Left lobe of liver (tissue), 2 donors: ENCODE measurements at places on chromosomes 12 and 14.

- no peak for DNase-seq
Observed at GRCh38 chr12:133105620-133106019, 24.5 kb downstream of the ZNF891 start.

DNA sequence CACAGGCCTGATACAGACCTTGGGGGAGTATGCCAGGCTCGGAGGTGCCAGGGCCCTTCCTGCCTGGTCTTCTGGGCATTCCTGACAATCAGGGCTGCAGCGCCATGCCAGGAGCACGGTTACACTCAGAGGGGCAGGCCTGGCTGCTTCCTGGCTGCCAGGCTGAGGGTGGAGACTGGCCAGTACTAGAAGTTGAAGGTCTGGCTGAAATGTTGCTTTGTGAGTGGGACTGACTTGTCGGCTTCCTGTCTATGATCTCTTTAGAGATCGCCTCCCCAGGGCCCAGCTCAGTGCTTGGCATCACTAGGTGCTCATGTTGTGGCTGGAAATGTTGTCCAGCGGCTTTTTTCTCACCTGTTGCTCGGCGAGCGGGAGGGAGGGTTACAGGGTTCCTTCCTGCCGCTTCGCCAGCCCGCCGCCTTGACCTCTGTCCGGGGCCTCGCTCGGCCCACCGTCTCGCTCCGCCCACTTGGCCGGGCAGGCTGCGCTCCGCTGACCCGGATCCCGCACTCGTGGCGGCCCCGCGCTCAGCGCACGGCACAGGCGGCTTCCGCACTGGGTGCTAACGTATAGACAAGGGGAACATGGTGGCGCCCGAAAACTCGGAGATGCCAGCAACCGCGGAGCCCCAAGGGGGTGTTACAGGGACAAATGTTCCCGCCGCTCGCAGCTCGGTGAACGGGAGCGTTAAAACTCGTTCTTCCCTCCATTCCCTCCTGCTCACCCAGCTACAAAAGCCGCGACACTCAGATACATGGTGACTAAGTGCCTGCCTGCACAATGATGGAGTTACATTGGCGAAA lies 32.6 kb downstream of the PAPLN start:
- no peak for DNase-seq

GRCh38 chr14:50670196-50670865 lies 2.2 kb upstream of the SAV1 start:
- DNase-seq, result no peak

DNA sequence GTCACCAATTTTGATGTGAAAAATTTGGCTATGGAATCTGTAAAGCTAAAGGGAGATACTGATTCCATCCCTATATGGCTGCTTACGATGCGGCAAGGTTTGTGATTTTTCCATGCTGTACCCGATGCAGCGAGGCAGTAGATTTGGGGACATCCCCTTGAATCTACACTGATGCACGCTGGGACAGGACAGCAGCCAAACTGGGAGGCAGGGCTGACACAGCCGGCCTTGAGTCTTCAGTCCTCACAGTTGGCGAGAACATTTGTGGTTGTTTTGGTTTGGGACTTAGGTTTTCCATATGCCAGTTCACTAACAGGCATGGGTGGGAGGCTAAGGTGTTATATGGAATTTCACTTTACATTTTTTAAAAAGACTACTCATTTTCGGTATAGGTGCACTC lies 3.8 kb downstream of the GALNT16 start:
- no peak for DNase-seq

DNA sequence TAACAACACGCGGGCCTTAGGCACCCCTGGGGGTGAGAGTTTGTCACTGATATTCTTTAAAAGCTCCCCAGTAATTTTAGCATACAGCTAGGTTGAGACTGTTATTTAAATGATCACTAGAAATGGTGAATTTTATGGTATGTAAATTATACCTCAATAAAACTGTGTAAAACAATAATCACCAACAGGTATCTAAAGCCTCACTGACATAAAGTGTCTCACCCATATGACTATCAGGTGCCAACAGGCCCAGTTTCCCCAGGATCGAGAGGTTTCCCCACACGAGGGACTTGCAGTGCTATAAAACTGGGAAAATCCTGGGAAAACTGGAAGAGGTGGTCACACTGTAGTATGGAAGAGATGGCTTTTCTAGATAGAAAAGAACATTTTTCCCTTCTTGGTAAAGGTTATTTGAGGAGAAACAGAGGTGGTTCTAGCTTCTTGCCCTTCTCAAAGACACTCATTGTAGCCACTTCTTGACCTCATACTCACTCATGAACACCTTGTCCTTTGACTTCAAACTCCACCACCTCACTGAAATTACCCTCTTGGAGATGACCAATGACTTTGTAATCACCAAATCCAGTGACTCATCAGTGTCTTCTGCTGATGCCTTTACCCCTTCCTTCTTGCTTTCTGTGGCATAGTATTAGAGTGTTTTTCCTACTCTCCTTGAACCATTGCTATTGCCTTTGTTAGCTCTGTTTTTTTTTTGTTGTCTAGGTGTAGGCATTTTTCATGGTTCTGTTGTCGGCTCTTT lies 24.8 kb upstream of the NUBPL start:
- no peak for DNase-seq

GRCh38 chr12:57719777-57720605 lies 18.6 kb downstream of the AGAP2 start:
- no peak for DNase-seq
